Stimulated activated CD4-positive, alpha-beta T cell treated with anti-CD3 and anti-CD28 coated beads, Interleukin-1b, Interleukin-23, amount 100 ng/mL, for 1 hour (primary cell): ENCODE measurements at places on chromosomes 13 and 19.

DNA sequence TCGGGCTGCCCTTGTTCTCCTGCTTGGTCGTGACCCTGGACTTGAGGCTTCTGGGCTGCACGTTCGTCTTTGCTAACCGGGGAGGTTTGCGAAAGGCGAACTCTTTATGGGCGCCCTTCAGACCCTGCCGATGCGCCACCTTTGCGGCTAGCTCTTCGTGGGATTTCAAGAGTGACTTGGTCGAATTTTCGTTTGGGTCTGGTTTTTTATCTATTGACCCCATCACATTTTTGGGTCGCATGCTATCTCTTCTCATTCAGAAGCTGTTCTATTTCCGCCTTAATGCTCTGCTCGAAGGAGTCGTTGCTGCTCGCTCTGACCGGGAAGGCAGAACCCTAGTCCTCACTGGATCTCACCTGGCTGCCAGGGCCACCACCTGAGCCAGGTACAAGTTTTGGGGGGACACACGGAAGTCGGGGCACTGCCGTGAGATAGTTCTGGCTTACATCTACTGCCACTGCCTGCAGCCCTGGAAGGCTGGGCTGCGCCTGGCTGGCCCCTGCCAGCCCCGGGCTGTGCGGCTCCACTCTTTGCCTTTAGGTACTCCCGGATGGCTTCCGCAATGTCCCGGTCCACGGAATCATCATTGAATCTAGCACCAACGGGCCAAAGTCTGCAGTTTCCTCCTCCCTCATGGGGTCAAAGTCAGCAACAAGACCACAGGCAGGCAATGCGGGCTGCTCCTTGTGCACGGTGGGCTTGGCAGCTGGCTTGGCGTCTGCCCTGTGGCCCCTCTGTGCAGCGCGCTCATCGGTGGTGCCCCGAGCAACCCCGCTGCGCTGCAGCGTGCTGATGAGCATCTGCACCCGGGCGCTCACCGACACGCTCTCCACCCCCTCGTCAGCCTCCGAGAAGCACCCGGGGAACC is 16.2 kb downstream of the RB1 start:
- no peak for DNase-seq

DNA sequence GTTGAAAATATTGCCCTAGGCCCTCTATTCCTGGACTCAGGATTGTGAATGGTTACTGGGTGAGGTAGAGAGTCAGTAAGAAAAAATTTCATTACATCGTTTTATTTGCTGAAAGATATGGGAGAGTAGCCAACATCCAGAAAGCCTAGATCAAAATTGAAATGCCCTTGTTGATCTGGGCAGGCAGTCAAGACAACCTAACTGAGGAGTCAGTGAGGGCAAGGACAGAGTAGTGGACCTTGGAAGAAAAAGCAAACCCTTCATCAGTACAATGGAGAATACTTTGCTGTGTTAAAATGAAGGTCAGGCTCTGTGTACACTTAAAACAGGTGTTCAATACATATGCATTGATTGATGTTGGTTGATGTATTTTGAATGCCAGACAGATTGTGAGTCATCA is 576.7 kb downstream of the OLFM4 start:
- no peak for DNase-seq

DNA sequence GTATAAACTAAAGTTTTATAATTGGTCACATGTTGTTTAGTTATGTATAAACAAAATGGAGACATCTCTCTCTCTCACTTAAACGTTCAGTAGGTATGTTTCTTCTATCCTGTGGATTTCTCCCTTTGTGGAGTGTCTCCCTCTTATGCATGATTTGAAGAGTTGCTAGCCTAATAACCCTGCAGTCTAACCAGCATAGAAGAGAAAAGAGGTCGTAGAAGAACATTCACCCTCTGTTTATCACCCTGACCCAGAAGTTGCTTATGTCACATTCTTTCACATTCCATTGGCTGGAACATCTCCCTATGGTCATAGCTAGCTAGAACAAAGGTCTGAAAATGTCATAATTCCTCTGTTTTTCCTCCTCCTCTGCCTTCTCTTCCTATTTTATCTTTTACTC is 176.8 kb upstream of the PCDH20 start:
- no peak for DNase-seq

GRCh38 chr13:48661107-48661506 is 7.4 kb downstream of the CYSLTR2 start:
- DNase-seq = no peak

GRCh38 chr19:54376610-54377285 is 12.0 kb upstream of the LAIR1 start:
- no peak for DNase-seq

- no peak for DNase-seq
These were observed 251.8 kb downstream of the UQCRFS1 start for GRCh38 chr19:28960986-28961705.

- DNase-seq = no peak
These were observed 1.0 kb downstream of the MRPS31 start for GRCh38 chr13:40769970-40770369.

GRCh38 chr19:35341006-35341405 is 6.7 kb upstream of the FFAR1 start:
- no peak for DNase-seq

GRCh38 chr13:43883631-43884030 is 3.9 kb downstream of the LACC1 start:
- DNase-seq = no peak

- DNase-seq = no peak
These were observed 36.8 kb downstream of the UFM1 start for GRCh38 chr13:38386421-38386820.

DNA sequence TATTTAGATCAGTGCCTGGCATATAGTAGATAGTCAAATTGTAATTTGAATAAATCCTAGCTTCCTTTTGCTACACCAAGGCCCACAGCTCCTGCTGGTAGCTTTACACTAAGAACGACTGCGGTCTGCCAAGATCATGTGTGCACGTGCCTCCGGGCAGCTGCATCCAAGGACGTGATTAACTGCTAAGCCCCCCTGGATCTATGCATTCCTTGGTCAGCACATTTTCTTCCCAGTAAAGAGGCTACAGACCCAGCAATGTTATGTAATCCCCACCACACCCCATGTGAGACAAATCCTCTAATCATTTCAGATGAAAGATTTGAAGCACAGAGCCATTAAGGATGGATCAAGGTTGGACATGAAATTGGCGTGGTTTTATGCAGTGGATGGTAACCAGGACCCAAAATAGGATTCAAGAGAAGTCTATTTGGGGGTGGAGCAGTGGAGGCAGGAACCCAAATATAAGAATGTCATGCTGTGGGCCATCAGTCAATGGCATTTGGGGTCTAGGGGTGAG is 65.2 kb upstream of the PEG3 start:
- DNase-seq = no peak

- no peak for DNase-seq
These were observed 2859.1 kb downstream of the PCDH9 start for GRCh38 chr13:64371045-64371444.

DNA sequence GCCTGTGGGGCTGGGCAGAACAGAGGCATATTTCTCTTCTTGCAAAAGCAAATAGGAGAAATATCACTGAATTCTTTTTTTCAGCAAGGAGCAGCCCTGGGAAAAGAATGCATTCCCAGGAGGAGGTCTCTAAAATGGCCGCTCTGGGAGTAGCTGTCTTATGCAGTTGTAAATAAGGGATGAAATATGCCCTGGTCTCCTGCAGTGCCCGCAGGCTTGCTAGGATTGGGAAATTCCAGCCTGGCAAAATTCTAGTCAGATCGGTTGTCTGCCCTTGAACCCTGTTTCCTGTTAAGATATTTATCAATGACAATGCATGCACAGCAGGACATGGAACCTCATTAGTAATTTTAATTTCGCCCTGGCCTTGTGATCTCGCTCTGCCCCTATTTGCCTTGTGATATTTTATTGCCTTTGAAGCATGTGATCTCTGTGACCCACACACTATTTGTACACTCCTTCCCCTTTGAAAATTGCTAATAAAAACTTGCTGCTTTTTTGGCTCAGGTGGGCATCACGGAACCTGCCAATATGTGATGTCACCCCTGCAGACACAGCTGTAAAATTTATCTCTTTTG is 1993.2 kb downstream of the PCDH9 start:
- no peak for DNase-seq

DNA sequence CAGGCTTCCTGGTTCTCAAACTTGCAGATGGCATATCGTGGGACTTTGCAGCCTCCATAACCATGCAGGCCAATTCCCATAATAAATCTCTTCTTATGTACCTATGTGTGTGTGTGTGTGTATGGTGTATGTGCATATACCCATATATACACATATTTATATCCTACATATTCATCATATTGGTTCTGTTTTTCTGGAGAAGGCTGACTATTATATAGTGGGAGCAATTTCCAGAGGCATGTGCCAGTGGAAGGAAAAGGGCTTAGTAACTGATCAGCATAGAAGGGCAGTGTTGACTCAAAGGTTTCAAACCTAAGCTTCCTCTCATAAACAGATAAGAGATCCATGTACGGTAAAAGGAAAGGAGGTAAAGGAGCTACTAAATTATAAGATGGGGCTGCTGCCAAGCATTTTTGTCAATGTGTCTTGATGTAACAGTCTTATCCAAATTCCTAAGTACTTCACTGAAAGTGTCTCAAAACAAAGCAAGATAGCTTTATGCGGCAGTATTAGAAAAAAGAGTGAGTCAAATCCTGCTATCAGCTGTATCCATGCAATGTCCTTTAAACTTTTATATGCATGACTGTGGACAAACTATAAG is 432.1 kb downstream of the TBC1D4 start:
- DNase-seq = no peak

GRCh38 chr19:30152510-30153291 is 210.7 kb downstream of the URI1 start:
- DNase-seq = no peak

- DNase-seq = no peak
These were observed 128.6 kb downstream of the USP12 start for GRCh38 chr13:27043013-27043412.

DNA sequence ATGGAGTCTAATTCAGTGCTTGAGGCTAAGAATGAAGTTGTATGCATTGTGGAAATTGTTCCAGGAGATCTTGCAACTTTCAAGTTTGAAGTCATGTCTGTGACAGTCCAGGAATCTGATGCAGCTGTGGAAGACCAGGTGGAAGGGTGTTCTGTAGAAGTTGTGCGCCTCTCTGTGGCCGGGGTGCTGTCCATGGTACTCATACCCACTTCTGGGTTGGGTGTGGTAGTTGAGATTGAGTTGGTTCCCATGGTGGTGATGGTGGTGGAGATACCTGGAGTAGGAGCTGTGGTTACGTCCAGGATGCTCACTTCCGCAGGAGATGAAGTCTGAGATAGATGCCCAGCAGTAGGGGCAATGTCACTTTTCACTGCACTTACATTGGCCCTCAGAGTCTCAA is 44.3 kb downstream of the MUC16 start:
- no peak for DNase-seq

DNA sequence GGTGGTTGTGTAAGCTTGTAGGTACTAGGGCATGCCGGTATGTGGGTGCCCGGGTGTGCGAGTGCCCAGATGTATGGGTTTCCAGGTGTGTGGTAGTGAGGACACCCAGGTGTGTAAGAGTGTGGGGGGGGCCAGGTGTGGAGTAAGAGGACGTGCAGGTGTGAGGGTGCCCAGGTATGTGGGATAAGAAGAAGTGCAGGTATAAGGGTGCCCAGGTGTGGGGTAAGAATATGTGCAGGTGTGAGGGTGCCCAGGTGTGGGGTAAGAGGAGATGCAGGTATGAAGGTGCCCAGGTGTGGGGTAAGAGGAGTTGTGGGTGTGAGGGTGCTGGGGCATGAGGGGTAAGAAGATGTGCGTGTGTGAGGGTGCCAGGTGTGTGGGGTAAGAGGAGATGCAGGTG is 14.3 kb downstream of the MARK4 start:
- no peak for DNase-seq

DNA sequence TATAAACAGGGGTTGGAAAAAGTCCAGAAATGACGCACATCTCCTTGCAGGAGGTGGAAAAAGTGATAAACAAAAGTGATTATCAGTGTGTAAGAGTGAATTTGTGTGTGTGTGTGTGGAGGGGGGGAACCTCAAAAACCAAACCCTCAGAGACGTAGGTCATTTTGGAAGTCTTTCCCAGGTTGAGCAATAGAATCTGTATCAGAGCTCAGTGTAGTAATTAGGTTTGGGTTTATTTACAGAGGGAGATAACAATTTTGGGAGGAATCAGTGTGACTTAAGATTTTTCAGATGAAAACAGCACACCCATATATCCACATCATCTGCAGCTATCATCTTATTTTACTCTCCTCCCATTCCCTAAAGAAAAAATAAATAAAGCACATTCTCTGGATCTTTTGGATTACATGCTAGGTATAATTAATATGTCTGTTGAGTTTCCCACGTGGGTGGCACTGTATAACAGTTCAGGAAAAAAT is 406.4 kb downstream of the FGF9 start:
- DNase-seq = no peak

DNA sequence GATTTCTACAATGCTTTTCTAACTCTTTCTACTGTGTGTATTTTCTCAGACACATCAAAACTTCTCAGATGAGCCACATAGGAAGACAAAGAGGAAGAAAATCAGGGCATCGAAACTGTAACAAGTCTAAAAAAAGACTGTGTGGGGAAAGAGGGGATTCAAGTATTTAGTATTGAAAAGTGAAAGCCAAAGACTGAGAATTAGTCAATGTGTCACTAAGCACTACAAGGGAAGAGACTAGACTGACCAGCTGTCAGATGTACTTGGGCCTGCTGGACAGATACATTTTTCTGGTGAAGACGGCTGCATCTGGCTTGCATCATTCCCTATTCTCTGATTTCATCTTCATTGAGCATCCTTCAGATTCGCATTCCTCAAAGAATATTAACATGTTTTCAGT is 25.4 kb downstream of the COMMD6 start:
- DNase-seq = no peak

GRCh38 chr19:307793-308420 is 16.7 kb upstream of the PLPP2 start:
- no peak for DNase-seq

DNA sequence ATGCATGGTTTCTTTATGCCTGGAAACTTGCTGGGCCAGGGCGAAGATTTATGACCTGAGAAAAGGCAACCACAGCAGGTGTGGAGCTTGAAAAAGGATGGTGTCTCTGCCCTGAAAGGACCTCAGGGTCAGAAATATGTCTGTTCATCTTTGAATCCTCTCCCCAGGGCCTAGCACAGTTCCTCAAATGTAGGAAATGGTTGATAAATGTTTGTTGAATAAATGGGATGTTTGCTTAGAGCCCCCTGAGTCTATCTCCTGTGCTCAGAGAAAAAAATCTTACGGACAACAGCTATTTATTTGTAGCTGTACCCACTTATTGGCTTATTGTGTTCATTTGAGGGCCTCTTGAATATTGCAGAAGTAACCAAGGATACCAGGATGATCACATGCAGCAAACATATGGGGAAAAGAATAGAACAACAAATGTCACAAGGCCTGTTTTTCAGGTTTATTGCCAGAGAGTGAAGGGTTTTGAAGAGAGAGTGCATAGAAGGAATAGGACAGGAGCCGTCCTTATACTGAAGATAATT is 114.5 kb downstream of the KLF5 start:
- no peak for DNase-seq
